Brain (organoid and tissue), 16 donors: ENCODE measurements at places on chromosomes 1 and 21.

- DNase-seq = no peak
These were observed 12.9 kb downstream of the NEK7 start for GRCh38 chr1:198169672-198170071.

- DNase-seq = no peak
These were observed 6.3 kb downstream of the KCNJ6 start for GRCh38 chr21:37909936-37910335.

DNA sequence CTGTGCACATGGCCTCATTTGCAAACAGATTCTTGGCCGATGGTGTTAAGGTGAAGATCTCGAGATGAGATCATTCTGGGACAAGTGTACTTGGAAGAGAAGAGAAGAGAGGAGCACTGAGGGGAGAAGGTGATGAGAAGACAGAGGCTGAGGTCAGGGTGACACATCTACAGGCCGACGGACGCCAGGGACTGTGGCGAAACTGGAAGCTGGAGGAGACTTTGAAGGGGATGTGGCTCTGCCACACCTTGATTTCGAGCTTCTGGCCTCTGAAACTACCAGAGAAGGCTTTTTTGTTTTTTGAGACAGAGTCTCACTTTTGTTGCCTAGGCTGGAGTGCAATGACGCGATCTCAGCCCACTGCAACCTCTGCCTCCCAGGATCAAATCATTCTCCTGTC, 137.5 kb upstream of the TMEM51 start:
- DNase-seq = no peak

GRCh38 chr1:207414606-207415108, 39.5 kb upstream of the CR2 start:
- DNase-seq = no peak

DNA sequence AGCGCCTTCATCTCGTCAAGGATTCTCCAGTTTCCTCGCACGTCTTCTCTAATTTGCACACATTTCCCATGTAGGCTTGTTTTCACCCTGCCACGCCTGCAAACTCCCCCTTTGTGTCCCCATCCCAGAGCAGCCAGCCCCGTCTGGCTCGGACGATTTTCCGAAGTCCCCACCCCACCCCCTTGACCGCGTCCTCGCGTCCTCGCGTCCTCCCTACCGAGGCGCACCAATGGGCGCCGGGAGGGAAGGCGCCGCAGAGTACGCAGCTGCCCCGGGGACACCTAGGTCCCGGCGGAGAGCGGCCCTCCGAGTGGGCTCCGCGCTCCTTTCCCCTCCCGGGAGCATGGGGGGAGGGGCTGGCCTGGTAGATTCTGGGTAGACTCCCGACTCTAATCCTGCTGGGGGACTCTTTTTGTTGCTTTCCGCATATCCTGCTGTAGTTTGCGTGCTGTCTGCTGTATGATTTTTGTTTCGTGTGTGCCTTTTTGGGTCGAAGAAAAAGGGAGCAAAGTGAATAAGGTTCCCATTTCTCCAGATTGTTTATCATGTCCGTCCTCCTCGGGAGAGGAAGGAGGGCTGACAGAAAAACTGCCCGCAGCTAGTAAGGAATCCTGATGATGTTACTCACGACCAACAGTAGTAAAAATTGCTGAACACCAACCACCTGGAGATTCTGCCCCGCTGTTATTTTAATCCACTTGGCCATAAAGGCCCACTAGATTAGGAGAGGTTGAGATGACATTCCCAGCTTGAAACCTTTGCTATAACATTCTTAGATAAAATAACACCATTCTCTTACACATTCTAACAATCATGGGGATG, 1.5 kb downstream of the CACHD1 start:
- DNase-seq = peak; percentile 80

DNA sequence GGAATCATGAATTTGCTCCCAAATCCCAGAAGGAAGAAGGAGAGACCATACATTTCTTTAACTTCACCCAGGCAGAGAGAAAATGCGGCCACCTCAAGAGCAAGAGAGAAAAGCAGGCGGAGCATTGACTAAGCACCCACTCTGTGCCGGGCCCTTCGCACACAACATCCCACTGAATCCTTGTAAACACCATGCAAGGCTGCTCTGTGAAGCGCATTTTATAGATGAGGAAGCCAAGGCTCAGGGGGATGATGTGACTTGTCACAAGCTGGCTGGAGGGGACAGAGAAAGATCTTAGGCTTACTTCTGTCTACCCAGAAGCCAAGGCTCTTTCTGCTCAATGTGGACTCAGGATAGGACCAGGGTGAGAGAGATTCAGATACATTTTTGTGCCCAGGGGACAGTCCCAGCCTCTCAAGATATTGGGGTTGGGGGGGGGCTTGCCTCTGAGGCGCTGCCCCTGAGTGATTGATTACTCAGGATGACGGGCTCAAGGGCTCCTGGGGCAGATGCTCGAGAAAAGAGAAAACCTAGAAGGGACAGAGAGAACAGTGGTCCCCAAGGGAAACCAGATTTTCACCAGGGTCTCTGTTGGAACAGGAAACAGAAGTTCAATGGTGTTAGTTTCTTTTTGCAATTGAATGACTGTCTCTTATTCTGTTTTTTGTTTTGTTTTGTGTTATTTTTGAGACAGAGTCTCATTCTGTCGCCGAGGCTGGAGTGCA, 19.5 kb downstream of the PADI2 start:
- DNase-seq = no peak

DNA sequence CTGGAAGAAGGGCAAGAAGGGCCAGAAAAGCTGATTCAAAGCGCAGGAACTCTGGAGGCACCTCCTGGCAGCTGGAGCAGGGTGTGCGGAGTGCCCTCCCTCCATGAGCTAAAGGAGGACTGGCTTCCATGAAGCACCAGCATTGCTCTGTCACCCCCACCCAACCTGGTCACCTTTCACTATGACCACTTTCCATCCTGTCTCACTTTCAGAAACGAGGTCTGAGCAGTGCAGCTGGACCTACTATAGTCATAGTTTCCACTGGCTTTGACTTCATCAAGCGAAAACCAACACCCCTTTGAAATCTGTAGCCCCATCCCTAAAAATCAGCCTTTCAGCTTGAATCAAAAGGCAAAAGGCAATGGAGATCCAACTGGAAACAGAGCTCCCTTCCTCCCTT, 84.8 kb upstream of the CACNA1E start:
- no peak for DNase-seq

GRCh38 chr1:5157175-5157574, 502.8 kb downstream of the AJAP1 start:
- no peak for DNase-seq

DNA sequence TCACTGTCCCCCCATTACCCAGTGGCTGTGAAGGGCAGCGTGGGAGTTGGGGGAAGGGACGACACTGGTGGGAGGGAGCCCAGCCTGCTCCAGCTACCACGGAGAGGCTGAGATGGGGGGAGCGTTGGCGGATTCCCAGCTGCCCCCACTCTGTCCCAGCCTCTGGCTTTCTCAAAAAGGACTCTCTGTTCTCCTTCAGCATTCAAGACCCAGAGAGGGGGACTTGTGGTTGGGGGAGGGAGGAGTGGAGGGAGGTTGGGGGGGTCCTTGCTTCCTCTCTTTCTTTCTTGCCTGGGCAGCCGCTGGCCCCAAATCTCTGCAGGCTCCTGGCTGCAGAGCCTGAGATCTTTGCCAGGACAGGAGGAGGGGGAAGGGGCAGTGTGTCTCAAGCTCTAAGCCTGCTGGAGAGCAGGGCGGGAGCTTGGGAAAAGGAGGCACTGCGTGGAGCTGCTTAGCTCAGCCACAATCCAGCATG, 2.2 kb downstream of the ATP1A2 start:
- DNase-seq = peak; percentile 69

DNA sequence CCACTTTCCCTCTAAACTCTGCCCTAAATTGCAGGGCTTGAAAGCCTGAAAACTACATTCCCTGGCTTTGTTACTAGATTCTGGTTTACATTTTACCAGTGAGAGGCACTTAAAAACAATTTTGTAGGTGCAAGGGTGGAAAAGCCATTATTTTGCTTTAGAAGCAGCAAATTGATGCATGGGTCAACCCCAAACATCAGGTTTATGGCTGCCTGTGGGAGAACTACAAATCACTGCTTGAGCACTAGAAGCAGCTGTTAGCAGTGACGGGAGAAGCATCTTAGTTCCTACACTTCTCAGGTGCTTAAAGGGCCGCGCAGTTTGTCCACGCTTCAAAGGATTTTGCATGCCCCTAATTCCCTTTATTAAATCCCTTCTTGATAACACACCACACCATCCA, 417.2 kb downstream of the PCP4 start:
- no peak for DNase-seq

GRCh38 chr1:199843861-199844260, 183.6 kb upstream of the NR5A2 start:
- no peak for DNase-seq

DNA sequence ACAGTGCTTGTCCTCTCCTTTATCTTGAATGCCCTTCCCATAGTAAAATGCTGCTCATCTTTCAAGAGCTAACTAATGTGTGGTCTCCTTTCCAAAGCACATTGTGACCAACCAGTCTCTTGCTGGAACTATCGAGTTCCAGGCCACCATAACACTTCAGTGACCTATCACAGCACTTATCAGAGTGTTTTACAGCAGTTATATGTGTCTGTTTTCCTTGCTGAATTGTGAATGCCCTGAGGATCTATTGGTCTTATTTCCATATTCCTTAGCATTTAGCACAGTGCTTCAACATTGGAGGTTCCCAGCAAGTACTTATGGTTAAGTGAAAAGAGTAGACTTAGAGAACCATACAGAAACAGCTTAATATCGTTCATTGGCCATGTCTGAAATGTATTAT, 264.3 kb downstream of the DYRK1A start:
- DNase-seq = no peak
